Right cardiac atrium (tissue), 5 donors: ENCODE measurements at places on chromosomes 2 and 18.

GRCh38 chr18:76405280-76405679 lies 89.8 kb downstream of the ZNF516 start:
- DNase-seq = no peak

- DNase-seq = peak; percentile 30
Measured at GRCh38 chr2:74025971-74026612, 41.4 kb downstream of the TET3 start.

GRCh38 chr2:237603718-237604362 lies 13.3 kb upstream of the RAB17 start:
- DNase-seq = peak; percentile 57

- DNase-seq = no peak
Measured at GRCh38 chr2:27212626-27213471, 781 bp upstream of the SLC5A6 start.

DNA sequence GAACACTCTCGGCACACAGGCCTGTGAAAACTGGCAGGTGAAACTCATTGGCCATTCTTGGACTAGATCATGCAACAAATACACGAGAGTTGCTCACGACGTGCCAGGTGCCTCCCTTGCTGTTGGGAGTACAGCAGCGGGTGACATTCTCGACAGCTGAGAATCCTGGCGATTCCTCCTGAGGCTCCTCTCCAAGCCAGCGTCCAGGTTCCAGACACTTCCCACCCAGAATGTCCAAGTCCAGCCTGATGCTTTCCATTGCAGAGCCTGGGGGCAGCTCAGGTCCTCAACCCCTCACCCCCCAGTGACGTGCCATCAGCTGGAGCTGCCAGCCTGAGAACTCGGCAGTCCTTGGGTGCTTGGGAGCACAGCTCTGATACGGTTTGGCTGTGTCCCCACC lies 124.2 kb downstream of the PXDN start:
- DNase-seq = no peak

GRCh38 chr2:120441351-120441700 lies 95.4 kb downstream of the INHBB start:
- no peak for DNase-seq
